ENCODE measurements at places on chromosomes 12 and 14. TPM values are rescaled to one million over a fixed set of nuclear protein-coding genes. Genes with fewer than 3 reads are reported as not detected.

DNA sequence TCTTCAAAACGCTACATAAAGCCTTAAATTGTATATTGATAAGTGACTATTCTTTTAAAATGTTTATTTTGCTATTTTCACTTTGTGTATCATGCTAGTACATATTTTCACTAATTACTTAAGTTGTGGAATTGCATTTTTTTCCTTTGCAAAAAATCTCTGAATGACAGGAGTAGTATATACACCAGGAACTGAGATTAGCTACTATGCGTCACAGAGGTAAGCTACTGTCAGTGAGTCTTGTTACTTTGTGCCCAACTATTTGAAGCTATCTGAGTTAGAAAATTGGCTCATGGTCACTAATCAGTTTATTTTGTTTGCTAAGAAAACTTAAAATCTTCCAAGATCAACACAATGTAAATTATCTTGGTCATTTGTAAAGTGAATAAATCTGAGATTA is 887.4 kb downstream of the TMTC2 start:
- DNase-seq: no peak

DNA sequence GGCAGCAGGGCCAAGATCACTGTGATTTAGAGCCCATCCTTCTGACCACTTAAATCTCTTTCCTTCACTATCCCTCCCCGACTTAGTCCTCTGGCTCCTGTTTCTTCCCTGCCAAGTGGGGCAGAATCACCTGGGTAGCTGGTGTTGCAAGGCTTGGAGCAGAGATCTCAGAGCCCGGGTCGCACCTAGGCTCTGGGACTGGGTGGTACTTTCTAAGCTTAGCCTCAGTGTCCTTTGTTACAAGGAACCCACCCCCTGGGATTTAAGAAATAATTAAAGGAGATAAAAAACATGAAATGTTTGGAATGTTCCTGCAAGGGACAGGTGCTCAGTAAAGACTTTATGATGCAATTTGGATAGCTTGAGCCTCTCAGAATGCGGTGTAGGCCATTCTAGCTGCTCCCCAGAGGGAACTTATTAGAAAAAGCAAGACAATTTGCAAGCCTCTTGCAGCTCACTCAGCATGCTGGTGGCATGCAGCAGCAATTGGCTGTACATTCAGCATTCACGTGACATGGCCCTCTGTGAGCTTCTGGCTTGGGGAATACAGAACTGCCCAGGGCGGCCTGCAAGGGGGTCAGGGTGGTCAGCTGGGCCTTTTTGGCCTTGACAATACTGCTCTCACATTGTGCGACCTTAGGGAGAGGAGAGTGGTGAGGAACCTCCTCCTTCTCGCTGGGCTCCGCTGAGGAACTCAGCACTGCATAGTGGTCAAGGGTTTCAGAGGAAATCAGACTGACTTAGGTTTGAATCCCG is 16.8 kb downstream of the C14orf132 start:
- DNase-seq: no peak

GRCh38 chr14:95494456-95494855 is 22.0 kb downstream of the SYNE3 start:
- DNase-seq: no peak

Gene GPRC5A
- total RNA-seq: 0.10 TPM

Gene NANOG
- total RNA-seq: not detected

GRCh38 chr12:87846045-87846444 is 183.2 kb downstream of the C12orf50 start:
- DNase-seq: no peak

- no peak for DNase-seq
These were observed 59.5 kb downstream of the ITPR2 start for GRCh38 chr12:26773313-26774104.

- no peak for DNase-seq
These were observed 123.2 kb downstream of the GPR135 start for GRCh38 chr14:59341858-59342477.

GRCh38 chr14:80713076-80713850 is 228.3 kb downstream of the CEP128 start:
- DNase-seq: no peak

DNA sequence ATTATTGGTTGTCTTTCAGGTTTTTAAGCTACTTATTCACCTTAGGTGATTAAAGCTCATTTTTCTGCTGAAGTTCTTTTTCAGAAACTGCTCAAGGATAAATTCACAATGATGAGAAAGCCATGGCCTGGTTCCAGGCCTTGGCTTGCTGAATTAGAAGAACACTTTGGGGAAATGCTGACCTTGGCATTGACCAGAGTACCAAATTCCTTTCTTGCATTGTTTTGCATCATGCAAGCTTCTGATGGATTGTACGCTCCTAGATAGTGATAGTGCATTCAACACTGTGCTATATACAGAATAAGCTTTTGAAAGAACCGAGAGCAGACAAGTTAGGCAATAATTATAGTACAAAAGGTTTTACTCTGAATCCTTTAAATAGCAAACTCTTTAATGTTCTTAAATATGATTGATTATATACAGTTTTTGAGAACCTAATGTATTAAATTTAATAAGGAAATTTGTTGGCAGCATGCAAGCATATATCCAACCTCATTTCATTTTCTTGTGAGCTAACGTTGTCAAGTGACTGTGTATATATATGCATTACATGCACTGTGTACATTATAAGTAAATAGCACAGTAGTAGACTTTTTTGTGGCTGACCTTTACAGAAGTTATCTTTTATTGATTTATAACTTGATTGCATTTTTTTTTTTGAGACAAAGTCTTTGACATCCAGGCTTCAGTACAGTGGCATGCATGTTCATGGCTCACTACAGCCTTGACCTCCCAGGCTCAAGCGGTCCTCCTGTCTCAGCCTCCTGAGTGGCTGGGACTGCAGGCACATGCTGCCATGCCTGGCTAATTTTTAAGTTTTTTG is 99.2 kb downstream of the DIP2B start:
- no peak for DNase-seq

GRCh38 chr12:75725521-75726111 is 214.2 kb upstream of the KRR1 start:
- DNase-seq: no peak

Data from activated CD4-positive, alpha-beta memory T cell treated with anti-CD3 and anti-CD28 coated beads for 36 hours (primary cell).